Right atrium auricular region (tissue), 2 donors: ENCODE measurements at places on chromosomes 12 and 14. TPM values are rescaled to one million over a fixed set of nuclear protein-coding genes. Genes with fewer than 3 reads are reported as not detected.

GRCh38 chr12:111842556-111843396, 748 bp downstream of the MAPKAPK5 start:
- peak overlapping the region; percentile 91 for H3K4me3 ChIP-seq
- H3K4me1 ChIP-seq = no peaks in the 10 kb centered on the region
- peak overlapping the region; percentile 97 for H3K27ac ChIP-seq
- peaks cover 10% of the 10 kb centered on the region for H3K36me3 ChIP-seq
- DNase-seq = no peak

DNA sequence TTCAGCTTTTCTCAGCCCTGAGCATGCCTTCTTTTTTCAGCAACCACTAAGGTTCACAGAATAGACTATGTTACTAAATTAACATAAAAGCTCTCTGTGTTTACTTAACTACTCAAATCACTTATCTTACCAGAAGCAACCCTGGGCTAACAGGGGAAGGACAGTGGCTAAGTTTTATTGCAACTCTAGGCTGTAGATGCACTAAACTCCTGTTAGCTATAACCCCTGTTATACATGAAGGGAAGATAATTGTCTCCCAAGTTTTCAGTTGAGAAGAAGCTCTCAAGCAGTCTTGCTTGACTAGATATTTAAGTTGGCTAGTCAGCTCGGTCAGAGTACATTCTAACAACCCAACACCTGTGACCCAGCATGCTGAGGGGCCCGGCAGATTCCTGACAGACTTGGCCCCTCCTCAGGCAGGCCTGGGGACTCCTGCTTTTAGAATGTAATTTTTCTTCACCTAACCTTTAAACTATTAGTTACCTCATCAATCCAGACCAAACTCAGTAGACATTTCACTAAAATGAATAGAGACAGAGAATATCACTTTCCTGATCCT, 464.5 kb downstream of the EGLN3 start:
- H3K27me3 ChIP-seq = no peaks in the 10 kb centered on the region
- no peaks in the 10 kb centered on the region for H3K4me1 ChIP-seq
- DNase-seq = no peak

DNA sequence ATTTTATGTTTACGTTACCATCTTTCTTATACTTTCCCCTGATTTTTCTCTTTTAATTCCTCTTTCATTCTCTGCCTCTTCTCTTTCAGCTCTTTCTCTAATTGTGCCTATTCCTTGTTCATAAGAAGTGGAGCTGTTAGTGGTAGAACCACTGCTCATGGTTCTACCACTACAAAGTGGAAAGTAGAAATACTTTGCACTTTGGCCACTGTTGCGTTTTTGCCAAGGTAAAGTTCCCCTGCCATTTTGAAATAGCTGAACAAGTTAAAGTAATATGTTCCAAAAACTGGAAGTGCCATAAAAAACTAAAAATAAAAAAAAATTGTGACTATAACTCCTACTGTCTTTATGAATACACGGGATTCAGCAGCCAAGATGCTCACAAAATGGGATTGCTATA, 130.6 kb downstream of the MON2 start:
- no peak for DNase-seq
- H3K4me1 ChIP-seq = peaks cover 7% of the 10 kb centered on the region
- H3K36me3 ChIP-seq = no peaks in the 10 kb centered on the region
- H3K27ac ChIP-seq = no peak overlapping the region

DNA sequence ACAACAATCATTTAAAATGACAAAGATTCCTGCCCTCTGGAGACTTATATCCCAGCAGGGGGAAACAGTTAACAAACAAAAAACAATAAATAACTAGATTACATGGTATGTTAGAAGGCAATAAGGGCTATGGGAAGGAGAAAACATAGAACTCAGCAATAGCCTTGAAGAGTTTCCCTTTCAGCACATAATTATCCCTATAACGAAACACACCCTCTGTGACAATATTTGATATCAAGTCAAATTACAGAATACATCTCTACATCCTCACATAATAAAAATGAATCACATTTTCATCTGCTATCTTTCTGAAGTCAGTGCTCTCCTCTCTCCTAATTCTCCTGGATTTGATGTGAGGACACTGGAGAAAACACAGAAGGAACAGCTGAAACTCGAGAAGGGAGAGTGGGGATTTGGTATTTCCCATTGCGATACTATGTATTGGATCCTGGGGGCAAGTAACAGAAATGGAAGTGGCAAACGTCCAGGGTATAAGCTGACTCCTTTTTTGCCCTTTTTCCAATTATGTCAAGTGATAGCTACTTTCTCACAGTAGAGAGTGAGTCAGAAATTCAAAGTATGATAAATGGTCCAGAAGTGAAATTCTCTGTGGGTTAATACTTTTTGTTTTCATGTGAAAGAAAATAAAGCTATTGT, 9.7 kb upstream of the PTGER2 start:
- no peak overlapping the region for H3K27ac ChIP-seq
- H3K36me3 ChIP-seq = no peaks in the 10 kb centered on the region
- no peaks in the 10 kb centered on the region for H3K4me1 ChIP-seq
- no peak overlapping the region for H3K4me3 ChIP-seq

- H3K27ac ChIP-seq = no peak overlapping the region
- H3K4me3 ChIP-seq = no peak overlapping the region
- no peaks in the 10 kb centered on the region for H3K36me3 ChIP-seq
- H3K27me3 ChIP-seq = no peaks in the 10 kb centered on the region
These were observed 139.5 kb upstream of the SYT1 start for GRCh38 chr12:78725033-78725432.

Gene LPAR5
- 3.7 TPM for total RNA-seq

Gene TGM1
- 11.9 TPM for total RNA-seq
